ENCODE measurements at places on chromosomes 4 and X. TPM values are rescaled to one million over a fixed set of nuclear protein-coding genes. Genes with fewer than 3 reads are reported as not detected.

DNA sequence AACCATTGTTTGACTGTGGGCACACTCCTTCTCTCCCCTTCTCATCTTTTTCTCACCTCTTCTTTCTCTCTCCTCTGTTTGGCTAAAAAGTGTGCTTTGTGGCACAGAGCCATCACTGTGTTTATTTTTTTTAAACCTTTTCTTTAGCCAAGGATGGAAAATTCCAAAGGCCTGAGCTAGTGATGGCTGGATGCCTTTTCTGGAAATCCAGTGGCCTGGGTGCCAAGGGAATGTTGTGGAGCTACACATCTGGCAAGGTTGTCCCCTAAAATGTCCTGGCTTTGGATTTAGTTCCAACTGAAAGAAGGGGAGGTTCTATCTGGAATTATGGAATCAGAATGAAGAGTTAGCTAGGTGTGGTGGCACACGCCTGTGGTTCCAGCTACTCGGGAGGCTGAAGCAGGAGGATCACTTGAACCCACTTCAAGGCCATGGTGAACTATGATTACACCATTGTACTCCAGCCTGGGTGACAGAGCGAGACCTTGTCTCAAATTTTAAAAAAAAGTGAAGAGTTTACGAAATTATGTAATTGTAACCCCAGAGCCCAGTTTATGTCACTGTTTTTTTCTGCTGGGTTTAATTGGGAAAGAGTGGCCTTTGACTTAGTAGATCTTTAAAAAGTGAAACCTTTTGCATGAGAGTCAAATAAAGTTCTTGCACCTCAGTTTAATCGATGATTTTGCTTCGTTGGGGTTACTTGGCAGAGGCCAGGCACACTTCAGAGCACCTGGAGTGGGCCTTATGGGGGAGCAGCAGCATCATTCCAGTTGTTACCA is 17.7 kb downstream of the DOCK11 start:
- no peak overlapping the region for H3K27ac ChIP-seq
- no peaks in the 10 kb centered on the region for H3K27me3 ChIP-seq
- H3K36me3 ChIP-seq, result no peaks in the 10 kb centered on the region

- no peaks in the 10 kb centered on the region for H3K36me3 ChIP-seq
- no peak overlapping the region for H3K27ac ChIP-seq
- no peaks in the 10 kb centered on the region for H3K27me3 ChIP-seq
- no peaks in the 10 kb centered on the region for H3K4me1 ChIP-seq
These were observed 297.6 kb upstream of the INTU start for GRCh38 chr4:127335073-127335620.

FGD1 gene
- 5.8 TPM for total RNA-seq

- H3K27me3 ChIP-seq, result no peaks in the 10 kb centered on the region
- DNase-seq, result no peak
- no peak overlapping the region for H3K27ac ChIP-seq
- no peaks in the 10 kb centered on the region for H3K36me3 ChIP-seq
These were observed 978.3 kb upstream of the TENM3 start for GRCh38 chr4:181264893-181265292.

- no peaks in the 10 kb centered on the region for H3K4me1 ChIP-seq
- H3K27ac ChIP-seq, result no peak overlapping the region
- no peak for DNase-seq
- no peaks in the 10 kb centered on the region for H3K36me3 ChIP-seq
- H3K4me3 ChIP-seq, result no peak overlapping the region
These were observed 850.9 kb downstream of the FAM133A start for GRCh38 chrX:94524867-94525266.

Data from HCT116 (cell line).